ENCODE measurements at places on chromosomes 3 and 15. TPM values are rescaled to one million over a fixed set of nuclear protein-coding genes. Genes with fewer than 3 reads are reported as not detected.

GRCh38 chr3:76679541-76679940 is 360.4 kb upstream of the ROBO2 start:
- DNase-seq, result no peak

- DNase-seq, result no peak
These were observed 23.9 kb downstream of the NIT2 start for GRCh38 chr3:100358413-100358812.

DNA sequence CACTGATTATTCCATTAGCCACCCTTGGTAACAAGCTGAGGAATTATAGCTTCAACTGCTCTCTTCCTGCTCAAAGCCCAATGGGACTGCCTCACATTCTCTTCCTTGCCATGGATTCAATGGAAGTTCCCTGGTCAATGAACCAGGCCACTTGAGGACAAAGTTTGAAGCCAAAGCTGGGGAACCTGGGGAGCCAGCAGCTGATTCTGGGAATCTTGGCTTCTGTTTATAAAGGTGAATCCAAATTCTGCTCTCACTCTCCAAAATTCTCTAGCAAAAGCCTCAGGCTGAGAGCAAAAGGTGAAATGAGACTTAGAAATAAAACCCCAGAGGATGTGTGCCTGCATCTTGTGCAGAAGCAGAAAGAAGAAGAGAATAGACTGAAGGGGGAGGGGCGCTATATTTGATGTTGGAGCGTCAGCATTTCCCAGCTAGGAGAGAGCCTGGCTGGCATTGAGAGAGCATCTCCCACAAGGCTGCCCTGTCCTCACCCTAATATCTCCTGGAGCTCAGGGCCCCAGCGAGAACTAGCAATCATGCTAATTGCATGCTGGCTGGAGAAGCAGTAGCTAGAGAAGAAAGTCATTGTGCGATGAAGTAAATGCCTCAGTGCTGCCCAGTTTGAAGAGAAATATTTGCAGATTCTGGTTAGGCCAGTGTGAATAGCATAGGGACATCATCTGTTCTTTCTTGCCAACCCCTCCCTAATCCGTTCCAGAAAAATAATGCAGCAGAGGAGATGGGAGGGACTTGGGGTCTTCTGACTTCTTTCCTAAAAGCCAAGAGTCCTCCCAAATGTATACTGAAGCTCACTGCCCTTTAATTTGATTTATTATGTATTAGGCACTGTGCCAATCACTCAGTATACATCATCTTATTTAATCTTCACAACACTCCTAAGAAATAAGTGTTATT is 34.9 kb upstream of the GAP43 start:
- no peak for DNase-seq

DNA sequence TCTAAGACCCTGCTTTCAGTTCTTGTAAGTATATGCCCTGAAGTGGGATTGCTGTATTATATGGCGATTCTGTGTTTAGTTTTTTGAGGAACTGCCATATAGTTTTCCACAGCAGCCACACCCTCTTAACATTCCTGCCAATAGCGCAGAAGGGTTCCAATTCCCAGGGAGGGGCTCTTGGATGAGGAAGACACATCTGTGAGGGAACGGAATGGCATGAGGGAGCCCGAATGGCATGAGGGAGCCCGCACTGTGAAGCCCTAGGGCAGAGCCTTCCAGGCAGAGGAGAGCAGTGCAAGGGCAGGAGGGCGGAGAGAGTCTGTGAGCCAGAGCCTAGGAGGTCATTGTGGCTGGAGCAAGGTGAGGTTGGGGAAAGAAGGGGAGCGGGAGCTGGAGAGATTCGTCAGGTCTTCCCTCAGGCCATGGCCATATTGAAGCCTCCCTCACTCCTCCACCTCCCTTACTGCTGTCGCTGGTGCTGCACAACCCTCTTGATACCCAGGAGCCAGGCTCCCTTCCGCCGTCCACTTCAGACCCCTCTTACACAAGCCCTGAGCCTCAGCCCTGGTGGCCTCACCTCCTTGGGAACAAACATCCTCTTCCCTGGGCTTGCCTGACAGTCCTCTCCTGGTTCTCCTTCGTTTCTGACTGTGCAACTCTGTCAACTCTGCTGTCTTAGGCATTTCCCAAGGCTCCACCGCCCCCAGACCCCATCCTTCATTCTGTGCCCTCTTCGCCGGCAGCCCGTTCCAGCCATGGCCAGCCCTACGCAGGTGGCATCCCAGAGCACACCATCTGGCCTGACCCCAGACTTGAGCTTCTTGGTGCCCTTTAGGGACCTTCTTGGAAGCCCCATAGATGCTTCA is 51.4 kb downstream of the FGD5 start:
- no peak for DNase-seq

GRCh38 chr15:40785814-40786213 is 16.0 kb downstream of the C15orf62 start:
- no peak for DNase-seq

- DNase-seq, result no peak
These were observed 13.0 kb downstream of the IL16 start for GRCh38 chr15:81209635-81210034.

- no peak for DNase-seq
These were observed 43.7 kb downstream of the FAM3D start for GRCh38 chr3:58622892-58623291.

- DNase-seq, result no peak
These were observed 356.2 kb downstream of the SV2B start for GRCh38 chr15:91456251-91456718.

- DNase-seq, result no peak
These were observed 150.2 kb upstream of the MLF1 start for GRCh38 chr3:158420654-158421396.

DNA sequence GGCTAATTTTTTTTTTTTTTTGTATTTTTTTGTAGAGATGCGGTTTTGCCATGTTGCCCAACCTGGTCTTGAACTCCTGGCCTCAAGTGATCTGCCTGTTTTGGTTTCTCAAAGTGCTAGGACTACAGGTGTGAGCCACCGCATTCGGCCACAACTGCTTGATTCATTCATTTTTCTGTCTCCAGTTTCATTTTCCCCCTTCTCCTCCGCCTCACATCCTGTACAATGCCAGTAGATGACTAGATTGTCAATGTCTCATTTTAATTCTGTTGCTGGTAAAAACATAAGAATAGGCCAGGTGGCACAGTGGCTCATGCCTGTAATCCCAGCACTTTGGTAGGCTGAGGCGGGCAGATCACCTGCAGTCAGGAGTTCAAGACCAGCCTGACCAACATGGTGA is 12.0 kb upstream of the ZNF592 start:
- DNase-seq, result no peak

DNA sequence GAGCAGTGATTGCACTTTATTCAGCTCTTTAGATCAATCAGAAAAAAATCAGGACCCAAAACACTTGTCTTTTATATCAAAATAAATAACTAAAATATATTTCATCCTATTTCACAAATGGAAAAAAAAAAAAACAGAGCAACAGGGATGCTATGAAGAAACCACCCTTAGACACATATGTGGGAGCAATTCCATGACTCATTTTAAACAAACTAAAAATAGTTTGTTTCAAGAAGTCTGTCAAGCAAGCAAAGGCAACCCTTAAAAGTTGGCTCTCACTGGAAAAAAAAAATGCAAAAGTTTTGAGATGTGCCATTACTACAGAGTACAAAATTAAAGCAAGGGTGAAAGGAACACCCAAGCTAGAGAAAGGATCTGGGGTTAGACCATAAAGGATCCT is 5.7 kb downstream of the ATP13A3 start:
- no peak for DNase-seq

DNA sequence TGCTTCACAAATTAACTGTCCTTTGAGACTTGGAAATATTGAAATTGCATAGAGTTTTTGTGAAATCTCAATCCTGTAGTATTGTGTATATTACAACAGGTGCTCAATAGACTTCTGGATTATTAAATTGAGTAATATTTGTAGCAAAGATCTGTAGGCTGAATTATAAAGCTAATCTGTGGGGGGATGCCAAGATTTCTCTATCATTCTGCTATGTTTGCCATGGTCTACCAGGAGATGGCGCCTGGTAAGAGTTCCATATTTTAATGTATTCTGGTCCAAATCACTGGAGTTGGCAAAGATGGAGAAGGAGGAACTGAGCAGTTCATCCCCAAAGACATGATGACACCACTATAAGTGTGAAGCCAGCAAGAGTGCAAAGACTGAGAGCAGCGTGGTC is 340.9 kb upstream of the TPRG1 start:
- DNase-seq, result no peak

GRCh38 chr3:167493244-167493643 is 19.4 kb upstream of the SERPINI2 start:
- DNase-seq, result no peak

GRCh38 chr3:70811880-70812279 is 499.4 kb upstream of the MDFIC2 start:
- DNase-seq, result peak; percentile 29

GRCh38 chr3:116340680-116341216 is 104.5 kb downstream of the LSAMP start:
- no peak for DNase-seq

DNA sequence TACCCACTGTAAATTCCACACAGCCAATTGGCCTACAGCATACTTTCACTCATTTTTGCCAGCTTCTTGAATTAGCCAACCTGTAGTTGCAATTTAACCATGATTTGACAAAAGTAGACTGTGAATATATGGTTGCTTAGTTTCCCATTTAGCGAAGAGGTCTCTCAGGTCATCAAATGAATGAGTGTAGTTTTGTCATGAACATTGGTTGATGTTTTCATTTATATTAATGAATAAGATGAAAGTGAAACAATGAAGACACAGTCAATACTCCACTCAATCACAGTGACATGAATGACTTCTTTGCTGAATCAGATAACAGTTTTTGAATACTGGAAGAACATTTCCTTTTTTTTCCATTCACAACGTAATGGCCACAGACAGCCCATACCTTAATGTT is 15.3 kb upstream of the FAM3D start:
- DNase-seq, result no peak

GRCh38 chr3:50572158-50572557 is 2.8 kb downstream of the HEMK1 start:
- DNase-seq, result peak; percentile 78

GRCh38 chr3:39251576-39251975 is 28.3 kb downstream of the CX3CR1 start:
- DNase-seq, result no peak

DNA sequence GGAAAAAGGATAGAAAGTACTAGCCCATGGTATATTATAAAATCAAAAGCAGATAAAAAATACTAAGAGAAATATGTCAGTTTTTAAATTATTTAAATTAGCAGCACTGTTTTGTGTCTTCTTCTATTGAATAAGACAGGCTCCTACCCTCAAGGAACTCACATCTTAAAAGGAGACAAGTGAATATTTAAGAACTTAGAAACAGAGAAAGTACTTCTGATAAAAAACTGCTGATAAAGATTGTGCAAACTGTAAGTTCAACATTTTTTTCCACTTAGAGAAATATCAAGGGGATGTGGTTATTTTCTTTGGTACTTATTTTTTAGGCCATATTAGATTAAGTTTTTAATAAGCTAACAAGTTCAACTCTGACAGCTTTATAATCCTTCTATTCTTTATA is 3.0 kb upstream of the ANKRD28 start:
- DNase-seq, result no peak

- DNase-seq, result no peak
These were observed 31.7 kb upstream of the MFSD1 start for GRCh38 chr3:158769952-158770740.

GRCh38 chr3:3664935-3665334 is 134.3 kb upstream of the LRRN1 start:
- no peak for DNase-seq

DNA sequence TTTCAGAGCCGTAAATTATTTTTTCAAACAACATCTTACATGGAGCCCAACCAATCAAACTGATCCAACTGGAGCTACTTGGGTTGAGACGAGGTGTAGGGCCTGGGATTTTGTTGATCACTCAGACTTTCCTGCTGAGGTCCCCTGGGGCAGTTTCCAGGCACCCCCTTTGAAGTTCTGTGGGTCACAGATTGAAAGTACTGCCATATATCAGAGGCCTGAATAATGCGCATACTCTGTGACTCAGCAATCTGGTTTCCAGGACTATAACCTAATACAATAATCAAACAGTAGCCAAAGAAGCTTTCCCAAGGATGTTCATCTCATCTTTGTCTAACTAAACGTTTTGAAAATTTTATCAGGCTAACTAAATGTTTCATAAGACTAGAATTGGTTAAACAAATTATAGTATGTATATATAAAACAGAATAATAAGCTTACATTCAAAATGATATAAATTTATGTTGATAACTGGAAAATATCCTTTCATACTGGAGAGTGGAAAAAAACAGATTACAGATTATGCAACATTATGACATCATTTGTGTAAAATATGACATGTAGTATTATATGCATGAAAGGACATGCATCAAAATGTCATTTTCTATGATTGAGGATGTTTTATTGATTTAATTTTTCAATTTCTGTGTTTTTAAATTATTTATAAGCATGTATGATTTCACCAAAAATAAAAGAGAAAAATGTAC is 617.1 kb downstream of the NTRK3 start:
- no peak for DNase-seq

- DNase-seq, result no peak
These were observed 25.2 kb upstream of the CCK start for GRCh38 chr3:42290966-42291714.

GRCh38 chr15:85129881-85130280 is 148.2 kb downstream of the PDE8A start:
- no peak for DNase-seq

GRCh38 chr3:134516905-134517304 is 31.0 kb downstream of the CEP63 start:
- no peak for DNase-seq

DNA sequence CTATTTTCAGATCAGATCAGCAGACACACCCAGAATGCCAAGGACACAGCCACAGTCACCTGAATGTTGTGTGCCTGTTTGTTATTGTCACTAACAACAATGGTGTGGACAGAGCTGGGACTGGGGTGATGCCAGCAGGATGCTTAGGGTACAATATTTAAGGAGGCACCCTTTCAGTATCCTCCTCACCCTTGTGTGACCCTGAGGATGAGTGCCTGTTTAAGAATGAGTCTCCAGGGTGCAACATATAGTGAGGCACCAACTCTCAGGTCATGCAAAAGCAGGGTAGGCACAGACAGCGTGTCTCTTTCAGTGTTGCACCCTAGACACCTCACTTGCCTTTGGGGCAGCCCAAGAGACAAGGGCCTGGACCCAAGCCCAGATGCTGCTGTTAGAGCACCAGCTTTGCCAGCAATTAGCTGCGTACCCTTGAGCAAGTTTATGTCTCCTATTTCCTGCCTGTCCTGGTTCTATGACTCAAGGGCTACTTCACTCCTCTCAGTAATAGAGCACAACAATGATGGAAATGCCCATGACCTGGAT is 122.6 kb downstream of the AQP9 start:
- no peak for DNase-seq

- DNase-seq, result no peak
These were observed 2.6 kb downstream of the CD276 start for GRCh38 chr15:73686781-73687256.

- DNase-seq, result no peak
These were observed 31.9 kb upstream of the IGF1R start for GRCh38 chr15:98616397-98616796.

- DNase-seq, result no peak
These were observed 61.6 kb upstream of the EIF1B start for GRCh38 chr3:40247714-40248454.

GOLGA6L4 gene
- total RNA-seq, result 2.4 TPM

MINDY4B gene
- total RNA-seq, result not detected

GHRL gene
- total RNA-seq, result 7.9 TPM

FOXB1 gene
- not detected for total RNA-seq

TLR9 gene
- total RNA-seq, result not detected

GAP43 gene
- not detected for total RNA-seq

STRA6 gene
- total RNA-seq, result 62.6 TPM

ARGFX gene
- total RNA-seq, result not detected

RBMS3 gene
- total RNA-seq, result 113 TPM
